ENCODE measurements at places on chromosomes 13 and 19.
A peak's percentile ranks its signal among the peaks of the same experiment; 100 is the strongest.

GRCh38 chr19:33484226-33484774 is 37.3 kb downstream of the PEPD start:
- DNase-seq, result no peak

DNA sequence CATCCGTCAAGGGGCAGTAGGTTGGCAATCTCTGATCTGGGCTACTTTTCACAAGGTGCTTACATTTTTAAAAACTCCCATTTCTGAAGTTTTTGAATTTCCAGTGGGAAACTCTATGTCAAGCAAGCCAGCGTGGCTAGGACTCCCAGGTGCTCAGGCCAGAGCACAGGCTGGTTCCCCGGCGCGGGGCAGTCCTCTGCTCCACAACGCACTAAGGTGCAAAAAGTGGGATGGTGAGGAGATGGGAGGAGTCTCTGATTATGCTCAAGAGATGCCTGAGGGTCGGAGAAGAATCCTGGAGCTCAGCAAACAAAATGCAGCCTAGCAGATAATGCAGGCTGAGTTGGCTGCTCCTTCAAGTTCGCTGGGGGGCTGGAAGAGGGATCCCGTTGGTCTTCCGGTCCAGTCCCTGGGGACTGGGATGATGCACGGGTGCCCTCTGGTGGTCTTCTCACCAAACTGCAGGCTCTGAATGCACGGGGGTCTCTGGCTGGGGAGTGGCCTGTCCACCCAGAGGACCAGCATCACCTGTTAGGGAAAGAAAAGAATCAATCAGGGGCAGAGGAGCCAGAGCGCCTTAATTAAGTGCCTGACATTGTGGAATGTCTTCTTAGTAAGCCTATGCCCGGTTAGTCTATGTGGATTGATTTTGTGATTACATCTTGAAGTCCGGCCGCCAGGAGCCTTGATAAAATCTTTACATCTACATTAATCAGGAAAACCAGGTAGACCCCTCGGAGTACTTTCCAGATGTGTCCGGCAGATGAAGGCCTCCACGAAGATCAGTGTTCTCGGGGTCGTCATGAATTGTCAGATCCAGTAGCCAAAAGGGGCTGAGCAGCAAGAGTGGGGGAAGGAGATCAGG is 244.4 kb upstream of the MAB21L1 start:
- peak; percentile 93 for DNase-seq

GRCh38 chr13:99307247-99307646 is at the start of gene GPR183:
Gene GPR183, minus strand, starts transcription at chr13:99307399. Its CDS starts 11,254 bp downstream, at chr13:99296145.
- no peak for DNase-seq

DNA sequence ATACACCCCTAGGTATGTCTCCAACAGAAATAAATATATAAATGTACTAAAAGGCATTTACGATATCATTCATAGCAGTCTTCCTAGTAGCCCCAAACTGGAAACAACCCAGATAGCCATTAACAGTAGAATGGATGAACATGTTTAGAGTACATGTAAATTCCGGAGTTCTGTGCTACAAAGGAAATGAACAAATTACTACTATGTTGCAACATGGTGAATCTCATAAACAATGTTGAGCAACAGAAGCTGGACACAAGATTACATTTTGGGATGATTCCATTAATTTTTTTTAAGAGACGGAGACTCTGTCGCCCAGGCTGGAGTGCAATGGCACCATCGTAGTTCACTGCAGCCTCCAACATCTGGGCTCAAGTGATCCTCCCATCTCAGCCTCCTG is 5.9 kb upstream of the SLC7A10 start:
- DNase-seq, result no peak

GRCh38 chr13:32211813-32212212 is 103.3 kb downstream of the ZAR1L start:
- peak; percentile 21 for DNase-seq

GRCh38 chr19:32580353-32580900 is 563 bp upstream of the PDCD5 start:
- peak; percentile 68 for DNase-seq

DNA sequence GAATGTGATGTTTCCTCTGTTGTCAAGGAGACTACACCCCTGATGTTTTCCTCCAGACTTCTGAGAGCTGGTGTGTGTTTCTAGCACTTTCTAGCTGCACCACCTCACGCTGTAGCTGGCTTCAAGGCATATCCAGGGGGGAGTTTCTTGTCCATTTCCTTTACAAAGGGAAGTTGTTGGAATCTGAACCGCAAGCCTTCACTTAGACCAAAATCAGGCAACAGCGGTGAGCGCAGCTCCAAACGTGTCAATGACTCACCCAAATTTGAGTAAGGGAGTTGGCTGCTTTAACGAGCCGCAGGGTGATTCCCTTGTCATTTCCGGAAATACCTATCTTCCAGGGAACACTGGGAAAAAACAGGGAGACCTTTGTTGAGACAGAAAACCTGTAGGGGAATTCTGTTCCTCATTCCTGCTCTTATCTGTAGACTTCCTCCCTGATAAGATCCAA is 2.5 kb downstream of the LDLR start:
- no peak for DNase-seq

DNA sequence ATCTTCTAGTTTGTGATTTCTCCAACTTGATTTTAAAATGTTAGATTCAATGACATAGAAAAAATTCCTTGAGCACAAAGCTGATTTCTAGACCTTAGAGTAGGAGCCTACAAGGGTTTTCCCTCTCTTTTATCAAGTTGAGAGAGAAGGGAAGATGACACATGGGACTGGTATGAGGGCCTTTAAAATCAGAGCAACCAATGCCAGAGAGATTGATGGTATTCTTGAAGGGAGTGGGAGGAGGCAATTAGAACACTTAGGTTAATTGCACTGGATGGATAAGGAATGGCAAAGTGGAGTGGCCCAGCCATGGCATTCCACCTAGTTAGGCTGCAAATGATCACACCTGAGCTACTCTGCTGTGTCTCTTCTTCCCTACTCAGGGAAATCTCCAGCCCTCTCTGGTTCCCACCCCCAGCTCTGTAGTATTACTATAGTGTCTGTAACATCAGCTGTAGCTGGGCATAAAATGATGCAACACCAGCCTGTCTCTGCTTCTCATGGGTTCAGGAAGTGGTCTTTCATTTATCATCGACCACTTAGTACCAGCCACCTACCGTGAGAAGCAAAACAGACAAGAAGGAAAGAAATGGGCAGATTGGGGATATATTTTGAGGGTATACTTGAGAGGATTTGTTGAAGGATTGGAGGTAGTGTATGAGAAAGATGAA is 333.6 kb downstream of the DLEU7 start:
- no peak for DNase-seq

DNA sequence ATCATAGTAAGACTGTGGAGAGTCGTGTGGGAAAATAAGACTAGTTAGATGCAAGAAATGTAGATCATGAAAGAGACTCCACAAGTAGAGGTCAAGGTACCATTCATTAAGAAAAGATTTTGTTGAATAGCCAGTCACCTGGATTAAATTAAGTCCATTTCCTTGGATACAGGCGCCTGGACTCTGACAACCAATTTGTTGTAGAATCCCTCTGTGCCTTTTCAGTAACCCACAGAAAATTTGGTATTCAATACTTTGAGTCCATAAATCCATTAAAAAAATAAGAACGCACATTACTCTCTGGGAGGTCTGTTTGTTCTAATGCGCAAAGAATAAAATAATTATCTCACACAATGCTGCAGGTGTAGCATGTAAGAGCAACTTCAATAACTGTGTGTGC is 469.4 kb downstream of the KLF12 start:
- no peak for DNase-seq

DNA sequence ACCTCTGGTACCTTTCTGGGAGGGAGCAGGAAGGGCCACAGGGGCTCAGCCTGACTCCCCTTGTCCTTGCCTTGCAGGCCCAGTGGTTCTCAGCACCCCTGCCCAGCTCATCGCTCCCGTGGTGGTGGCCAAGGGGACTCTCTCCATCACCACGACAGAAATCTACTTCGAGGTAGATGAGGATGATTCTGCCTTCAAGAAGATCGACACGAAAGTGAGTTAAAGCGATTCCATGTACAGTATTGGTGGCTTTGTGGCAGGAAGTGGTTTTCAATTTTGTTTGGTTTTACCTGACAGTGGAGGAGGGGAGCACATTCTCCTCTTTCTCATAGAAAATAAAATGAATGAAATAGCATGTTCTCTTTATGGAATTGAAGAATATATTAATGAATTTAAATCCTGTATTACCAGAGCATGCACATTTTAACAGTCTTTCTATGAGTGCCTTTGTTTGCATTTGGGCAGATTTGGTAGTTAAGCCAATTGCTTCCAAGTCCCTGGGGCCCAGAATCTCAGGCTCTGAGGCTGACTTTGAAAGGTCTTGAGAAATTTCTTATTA is 4.1 kb downstream of the MAB21L1 start:
- DNase-seq, result peak; percentile 80

DNA sequence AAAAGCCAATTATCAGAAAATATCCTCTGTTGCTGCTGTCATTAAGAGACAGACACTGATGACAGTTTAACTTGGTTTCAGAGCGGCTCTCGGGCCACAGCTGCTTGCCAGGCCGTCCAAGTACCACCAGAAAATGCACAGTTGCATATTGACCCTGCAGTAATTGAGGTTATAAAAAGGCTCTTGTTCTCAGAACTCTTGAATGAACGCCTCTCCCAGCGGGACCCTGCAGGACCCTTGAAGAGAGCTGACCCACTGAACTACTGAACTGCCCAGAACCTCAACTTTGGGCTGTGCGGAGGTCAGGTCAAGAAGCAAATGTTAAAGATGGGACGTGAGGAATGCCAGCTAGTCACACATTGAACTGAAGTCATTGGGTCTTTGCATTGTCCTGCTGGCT is 1559.0 kb upstream of the SLC10A2 start:
- peak; percentile 93 for DNase-seq

DNA sequence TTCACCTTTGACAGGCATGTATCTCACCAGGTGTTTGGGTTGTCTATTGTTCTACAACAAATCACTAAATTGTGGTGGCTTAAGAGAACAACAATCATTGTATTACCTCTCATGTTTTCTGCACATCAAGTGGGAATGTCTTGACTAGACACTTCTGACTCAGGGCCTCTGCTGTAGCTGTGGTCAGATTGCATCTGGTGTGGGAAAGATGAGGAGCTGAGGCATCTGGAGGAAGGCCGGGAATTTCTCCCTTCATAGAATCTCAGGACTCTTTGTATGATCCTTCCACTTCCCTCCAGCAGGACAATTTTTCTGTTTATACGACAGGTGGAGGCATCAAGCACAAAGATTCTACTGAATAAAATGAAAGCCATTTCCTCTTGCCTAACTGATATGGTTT is 511.8 kb upstream of the NBEA start:
- DNase-seq, result no peak

- DNase-seq, result no peak
Observed at GRCh38 chr19:8459095-8459494, 14.3 kb downstream of the HNRNPM start.

- peak; percentile 82 for DNase-seq
Observed at GRCh38 chr19:18477974-18478373, 40.0 kb upstream of the ISYNA1 start.

- DNase-seq, result peak; percentile 73
Observed at GRCh38 chr19:29873024-29873800, 61.4 kb downstream of the CCNE1 start.

- no peak for DNase-seq
Observed at GRCh38 chr13:89518289-89519077, 1829.0 kb upstream of the MIR17HG start.

DNA sequence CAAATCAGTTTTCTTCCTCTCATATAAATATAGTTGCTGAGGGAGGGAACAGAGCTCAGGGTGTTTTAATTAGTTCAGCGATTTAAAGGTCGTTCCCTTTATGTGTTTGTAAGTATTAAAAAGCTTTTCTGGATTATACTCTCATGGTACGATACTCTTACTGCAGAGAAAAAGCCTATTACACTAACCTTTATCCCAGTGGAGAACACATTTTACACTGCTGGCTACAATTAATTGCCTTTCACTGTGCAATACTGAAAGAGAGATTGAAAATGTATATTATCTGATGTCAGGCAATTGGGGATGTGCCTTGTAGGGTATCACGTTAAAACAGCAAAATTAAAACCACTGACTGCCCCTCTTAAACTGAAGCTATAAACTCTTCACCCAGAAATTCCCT is 526.9 kb upstream of the SGCG start:
- DNase-seq, result no peak

GRCh38 chr19:15042826-15043225 is 6.5 kb upstream of the CASP14 start:
- no peak for DNase-seq

DNA sequence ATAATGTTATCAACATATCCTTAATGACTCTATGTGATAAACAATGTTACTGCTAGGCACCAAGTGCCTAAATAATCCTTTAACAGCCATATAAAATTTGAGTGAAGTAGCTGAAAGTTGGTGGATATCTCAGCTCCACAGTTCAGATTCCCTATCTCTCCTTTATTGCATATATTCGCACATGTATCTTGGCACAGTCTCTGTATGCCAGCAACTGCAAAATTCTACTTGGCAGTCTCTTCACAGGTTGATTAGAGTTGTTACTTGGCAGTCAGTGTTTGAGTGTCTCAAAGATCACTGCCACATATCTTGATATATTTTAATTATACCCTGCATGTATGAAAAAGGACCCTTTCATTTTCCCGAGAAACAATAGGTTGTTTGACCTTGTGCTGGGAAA is 879.3 kb downstream of the OLFM4 start:
- DNase-seq, result no peak

DNA sequence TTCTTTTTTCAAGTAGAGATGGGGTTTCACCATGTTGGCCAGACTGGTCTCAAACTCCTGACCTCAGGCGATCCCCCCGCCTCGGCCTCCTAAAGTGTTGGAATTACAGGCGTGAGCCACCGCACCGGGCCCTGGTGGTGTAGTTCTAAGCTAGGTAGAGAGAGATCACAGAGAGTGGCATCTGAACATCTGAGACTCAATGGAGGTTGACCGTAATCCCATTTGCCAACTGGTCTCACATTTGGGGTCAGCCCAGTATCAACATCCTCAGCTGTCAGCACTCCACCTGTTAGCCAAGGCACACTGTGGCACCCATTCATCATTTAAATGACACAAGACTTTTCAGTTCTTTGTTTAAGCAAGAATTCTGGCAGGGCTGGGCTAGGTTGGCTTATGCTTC is 8.1 kb downstream of the SELENOW start:
- peak; percentile 98 for DNase-seq

DNA sequence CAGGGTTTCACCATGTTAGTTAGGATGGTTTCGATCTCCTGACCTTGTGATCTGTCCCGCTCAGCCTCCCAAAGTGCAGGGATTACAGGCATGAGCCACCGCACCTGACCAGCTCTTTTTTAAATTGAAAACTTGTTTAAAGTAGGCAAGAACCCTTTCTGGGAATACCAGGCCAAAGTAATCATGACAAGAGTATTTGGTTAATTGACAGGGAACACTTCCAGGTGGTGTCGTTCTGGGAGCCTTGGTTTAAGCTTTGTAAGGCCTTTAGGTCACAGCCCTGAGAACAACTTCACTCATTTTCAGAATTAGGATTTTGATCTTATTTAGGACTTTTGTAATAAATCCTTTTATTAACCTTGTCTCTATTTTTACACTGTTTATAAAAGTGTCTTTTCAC is 115.2 kb downstream of the LMO7 start:
- DNase-seq, result no peak

GRCh38 chr19:48866692-48867091 is 1.7 kb downstream of the PLEKHA4 start:
- DNase-seq, result no peak

- DNase-seq, result no peak
Observed at GRCh38 chr13:28559636-28560259, 64.8 kb upstream of the FLT1 start.

Data from NCI-H82 (cell line).